GM12892 (cell line): ENCODE measurements at places on chromosomes 3 and 15.

- no peak for DNase-seq
Measured at GRCh38 chr15:29675791-29676301, 146.4 kb downstream of the TJP1 start.

GRCh38 chr15:41553731-41554130 lies 5.3 kb upstream of the TYRO3 start:
- DNase-seq: no peak

DNA sequence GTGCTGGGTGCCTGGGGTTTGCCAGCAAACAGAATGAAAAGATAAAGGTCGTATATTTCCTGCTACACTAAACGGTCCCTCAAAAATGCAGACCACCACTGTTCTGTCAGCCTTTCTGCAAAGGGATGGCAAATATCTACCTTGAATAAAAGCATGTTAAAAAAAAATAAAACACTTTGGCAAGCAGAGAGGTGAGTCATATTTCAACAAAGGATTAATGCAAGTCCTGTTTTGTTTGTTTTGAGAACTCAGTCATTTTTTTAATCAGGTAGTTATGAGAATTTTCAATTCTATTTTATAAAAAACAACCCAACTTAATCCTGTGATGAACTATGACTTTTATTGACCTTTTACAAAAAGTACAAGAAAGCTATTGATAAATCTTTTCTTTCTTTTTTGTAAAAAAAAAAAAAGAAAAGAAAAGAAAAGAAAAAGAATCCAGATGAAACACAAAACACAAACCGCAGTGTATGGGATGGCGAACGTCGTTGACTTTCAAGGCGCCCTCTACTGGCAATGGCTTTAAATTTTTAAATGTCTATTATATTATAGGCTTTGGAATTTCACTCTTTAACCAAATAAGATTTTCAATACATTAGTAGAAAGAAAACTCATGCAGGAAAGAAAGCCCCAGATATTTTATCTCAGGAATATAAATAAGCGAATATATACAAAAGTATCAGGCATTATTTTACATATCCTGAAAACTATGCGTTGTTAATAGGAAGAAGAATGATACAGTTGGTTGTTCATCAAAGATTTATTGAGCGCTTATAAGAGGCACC lies 87.8 kb downstream of the NCEH1 start:
- DNase-seq: no peak

- no peak for DNase-seq
Measured at GRCh38 chr15:61383421-61383820, 154.3 kb upstream of the RORA start.

- DNase-seq: peak; percentile 78
Measured at GRCh38 chr3:149086232-149086988, at the start of gene HLTF. TSS of gene HLTF (minus strand) at chr3:149086533. CDS start at chr3:149086336, 197 bp downstream.

GRCh38 chr15:92624401-92624991 lies 31.1 kb downstream of the FAM174B start:
- DNase-seq: no peak

DNA sequence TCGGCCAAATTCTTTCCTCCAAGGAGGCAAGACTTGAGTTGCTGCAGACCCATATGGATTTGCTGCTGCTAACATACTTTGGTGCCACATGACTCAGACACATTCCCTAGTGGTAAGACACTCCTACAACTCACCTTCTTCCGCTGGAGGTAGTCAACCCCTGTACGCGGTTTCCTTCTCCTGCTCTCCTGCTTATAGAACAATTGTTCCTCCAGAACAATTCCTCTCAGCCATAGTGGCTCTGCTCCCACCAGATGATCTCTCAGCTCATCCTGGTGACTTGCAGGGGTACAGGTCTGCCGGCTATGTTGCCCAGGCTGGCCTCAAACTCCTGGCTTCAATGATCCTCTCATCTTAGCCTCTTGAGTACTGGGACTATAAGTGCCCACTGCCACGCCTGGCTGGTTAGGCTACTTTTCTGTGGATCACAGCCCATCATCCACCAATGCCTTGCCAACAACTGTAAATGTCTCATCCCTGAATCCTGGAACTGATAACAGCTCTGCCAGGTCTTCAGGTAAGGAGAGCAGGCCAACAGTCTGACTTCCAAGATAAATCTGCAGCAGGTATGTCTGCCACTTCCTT lies 2.4 kb upstream of the CXCR6 start:
- DNase-seq: no peak

GRCh38 chr3:17195856-17196604 lies 311.3 kb downstream of the PLCL2 start:
- peak; percentile 20 for DNase-seq

DNA sequence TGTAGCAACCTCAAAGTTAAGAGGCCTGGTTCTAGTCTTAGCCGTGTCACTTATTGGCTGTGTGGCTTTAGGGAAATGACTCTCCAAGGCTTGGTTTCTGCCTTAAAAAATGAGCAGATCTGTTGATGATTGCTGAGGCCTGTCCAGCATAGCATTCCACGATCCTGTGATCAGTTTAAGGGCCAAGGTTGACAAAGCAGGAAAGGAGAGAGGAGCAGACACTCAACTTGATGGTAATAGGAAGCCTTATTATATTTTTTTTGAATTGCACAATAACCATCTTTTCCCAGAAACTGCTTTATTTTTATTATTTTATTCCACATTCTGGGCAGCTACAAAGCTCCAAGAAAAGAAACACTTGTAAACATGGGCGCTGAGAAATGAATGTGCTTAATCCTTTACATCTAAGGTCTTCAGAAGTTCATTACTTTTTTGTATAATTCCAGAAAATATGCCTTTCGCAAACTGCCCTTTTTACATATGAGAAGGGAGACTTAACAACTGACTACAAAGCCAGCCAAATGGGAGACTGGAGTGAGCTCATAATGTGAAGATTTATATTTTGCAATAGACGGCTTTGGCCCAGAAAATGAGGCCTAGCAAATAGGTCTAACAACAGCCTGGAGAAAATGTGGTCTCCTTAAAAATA lies 241.0 kb downstream of the ATP8B4 start:
- DNase-seq: no peak

- DNase-seq: no peak
Measured at GRCh38 chr3:115148142-115148790, 1.2 kb upstream of the ZBTB20 start.

- DNase-seq: no peak
Measured at GRCh38 chr3:12612514-12613226, 51.2 kb downstream of the RAF1 start.

GRCh38 chr3:53506110-53506762 lies 11.8 kb downstream of the CACNA1D start:
- no peak for DNase-seq

GRCh38 chr3:135040321-135041240 lies 245.5 kb downstream of the EPHB1 start:
- no peak for DNase-seq

DNA sequence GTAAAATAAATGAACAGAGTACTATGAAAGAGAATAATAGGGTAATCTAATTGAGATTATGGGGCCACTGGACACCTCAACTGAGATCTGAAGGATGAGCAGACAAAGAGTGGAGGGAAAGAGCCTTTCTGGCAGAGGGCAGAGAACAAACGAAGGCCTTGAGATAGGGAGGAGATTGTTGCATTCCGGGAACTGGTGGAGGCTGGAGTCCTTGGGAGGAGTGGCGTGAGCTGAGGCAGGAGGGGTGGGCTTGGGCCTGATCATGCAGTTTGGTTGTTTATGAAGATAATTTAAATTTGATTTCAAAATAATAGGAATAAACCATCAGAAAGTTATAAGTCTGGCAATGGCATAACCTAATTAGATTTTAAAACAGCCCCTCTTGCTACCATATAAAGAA lies 59.5 kb upstream of the GALNT15 start:
- DNase-seq: no peak

DNA sequence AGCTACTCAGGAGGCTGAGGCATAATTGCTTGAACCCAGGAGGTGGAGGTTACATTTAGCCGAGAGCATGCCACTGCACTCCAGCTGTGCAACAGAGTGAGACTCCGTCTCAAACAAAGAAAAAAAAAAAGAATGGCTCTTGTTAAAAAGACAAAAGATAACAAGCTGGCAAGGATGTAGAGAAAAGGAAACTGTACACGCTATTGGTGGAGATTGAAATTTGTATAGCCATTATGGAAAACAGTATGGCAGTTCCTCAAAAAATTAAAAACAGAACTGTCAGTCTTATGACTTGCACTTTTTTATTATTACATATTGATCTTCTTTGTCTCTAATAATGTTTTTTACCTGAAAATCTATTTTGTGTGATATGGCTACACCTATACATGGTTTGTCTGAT lies 41.9 kb downstream of the MEX3B start:
- no peak for DNase-seq

GRCh38 chr3:78494851-78495250 lies 1272.9 kb downstream of the ROBO1 start:
- DNase-seq: no peak

DNA sequence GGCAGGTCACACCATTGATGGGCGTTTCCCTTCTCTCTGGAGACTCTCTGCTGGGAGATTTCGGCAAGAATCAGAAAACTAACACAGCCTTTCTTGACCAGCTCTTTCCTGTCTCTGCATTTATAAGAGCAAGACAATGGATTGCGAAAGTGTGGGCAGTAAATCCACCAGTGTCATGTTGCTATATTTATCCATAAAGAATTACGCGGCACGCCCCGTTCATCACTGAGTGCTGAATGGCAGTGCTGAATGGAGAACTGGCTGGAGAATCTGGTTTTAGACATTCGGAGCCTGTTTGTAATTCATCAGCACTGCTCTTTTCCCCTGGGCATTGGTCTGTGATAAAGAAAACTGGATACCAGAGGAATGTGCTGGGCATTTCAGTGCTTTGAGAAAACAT lies 2.0 kb upstream of the CEMIP start:
- DNase-seq: no peak

DNA sequence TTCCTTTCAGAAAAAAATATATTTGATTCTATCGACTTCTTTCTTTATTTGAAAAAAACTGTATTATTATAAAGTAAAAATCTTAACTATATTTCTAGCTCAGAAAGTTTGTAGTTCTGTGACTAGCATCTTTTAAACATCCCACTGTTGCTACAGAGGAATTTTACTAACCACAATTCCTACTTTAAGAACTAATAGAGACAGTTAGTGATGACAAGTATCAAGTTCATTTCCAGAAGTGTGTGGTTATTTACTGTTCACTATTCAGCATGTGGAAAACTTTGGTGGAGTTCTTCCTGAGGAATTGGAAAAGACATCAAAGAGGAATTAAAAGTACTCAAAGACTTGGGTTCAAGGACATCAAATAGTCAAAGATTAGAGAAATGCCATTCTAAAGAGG lies 524.1 kb upstream of the CBLB start:
- no peak for DNase-seq

DNA sequence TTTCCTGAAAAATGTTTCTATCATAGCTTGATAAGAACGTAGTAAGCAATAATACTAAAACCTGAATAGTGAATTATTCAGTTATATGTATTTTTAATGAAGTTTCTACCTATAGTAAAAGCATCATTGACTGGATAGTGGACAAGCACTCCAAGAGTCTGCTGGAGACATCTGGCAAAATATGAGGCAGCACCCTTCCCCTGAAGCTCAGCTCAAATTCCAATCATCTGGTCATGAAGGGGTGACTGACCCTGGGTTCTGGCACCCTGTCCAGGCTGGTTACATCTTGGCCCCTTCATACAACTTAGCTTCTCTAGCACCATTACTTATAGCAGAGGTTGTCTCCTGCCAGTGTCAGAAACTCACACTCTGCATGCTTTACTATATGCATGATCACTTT lies 455.4 kb downstream of the RAP2B start:
- DNase-seq: no peak

DNA sequence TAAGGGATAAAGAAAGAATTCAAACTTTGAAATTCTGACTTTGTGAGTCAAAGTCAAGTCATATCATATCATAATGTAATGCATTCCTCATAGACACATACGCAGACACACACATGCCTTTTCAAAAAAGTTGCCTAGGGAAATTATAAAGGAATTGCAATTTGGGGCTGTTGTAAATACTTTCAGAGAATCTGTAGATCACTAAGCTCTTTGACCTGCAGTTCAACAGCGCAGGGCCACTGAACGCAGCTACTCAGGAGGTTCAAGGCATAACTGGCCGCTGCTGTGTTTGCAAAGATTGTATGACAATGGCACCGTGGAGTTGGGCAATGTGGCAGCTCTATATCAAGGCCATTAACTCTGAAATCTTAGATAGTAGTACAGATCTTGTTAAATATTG lies 188.4 kb upstream of the THRB start:
- DNase-seq: no peak
